ENCODE measurements at places on chromosomes 12 and 14. TPM values are rescaled to one million over a fixed set of nuclear protein-coding genes. Genes with fewer than 3 reads are reported as not detected.

The MGP gene
- 1.8 TPM for total RNA-seq

DNA sequence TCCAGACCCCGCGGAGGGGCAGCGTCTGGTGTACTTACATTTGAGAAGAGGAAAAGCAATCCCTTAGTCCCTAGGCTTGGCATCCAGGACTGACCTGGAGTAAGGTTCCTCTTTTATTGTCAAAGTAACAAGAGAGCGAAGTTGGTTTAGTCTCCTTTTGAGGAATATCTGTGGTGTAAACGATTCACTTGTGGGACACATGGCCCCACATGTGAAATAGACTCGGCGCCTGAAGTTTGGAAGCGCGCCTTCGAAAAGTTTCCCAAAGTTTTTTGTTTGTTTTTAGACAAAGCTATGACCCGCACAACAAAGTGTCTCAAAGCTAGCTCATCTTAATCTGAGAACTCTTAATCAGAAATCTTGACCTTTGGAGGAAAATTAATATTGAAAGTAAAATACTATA lies 744 bp downstream of the STYX start:
- DNase-seq = no peak

The IGF1 gene
- total RNA-seq = not detected

DNA sequence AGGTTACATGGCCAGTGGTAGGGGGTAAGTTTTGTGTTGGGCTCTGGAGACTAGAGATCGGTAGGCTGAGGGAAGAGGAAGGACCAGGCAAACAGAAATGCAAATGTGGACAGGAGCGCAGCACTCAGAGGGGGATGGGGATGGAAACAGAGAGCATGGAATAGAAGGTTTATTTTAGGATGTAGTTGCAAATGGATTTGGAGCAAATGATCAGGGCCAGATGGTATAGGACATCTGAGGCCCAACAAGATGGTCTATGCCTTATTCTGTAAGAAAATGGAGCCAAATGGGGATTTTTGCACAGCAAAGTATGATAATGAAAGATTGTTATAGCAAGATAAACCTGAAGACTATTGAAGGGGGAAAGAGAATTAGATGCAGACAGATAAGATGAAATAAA lies 102.5 kb upstream of the PTPRB start:
- DNase-seq = no peak

DNA sequence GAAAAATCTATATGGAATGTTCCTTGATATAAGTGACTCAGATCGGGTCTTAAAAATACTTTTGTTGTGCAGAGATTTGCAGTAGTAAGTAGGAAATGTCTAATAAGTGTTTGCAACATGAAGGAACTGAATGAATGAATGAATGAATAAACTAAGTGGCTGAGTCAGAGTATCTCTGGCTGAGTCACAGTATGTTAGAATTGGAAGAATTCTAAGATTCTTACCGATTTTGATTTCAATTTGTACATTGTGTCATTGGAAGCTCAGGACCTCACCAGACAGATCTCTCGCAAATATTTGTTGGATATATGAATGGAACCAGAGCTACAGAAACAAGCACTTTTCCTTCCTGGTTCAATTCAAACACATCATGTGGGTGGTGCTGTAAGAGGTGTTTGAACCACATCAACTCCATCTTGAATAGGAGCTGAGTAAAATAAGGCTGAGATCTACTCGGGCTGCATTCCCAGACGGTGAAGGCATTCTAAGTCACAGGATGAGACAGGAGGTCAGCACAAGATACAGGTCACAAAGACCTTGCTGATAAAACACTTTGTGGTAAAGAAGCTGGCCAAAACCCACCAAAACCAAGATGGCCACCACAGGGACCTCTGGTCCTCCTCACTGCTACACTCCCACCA lies 123.9 kb upstream of the FOXN3 start:
- no peak for DNase-seq

The TCTN1 gene
- 5.0 TPM for total RNA-seq

DNA sequence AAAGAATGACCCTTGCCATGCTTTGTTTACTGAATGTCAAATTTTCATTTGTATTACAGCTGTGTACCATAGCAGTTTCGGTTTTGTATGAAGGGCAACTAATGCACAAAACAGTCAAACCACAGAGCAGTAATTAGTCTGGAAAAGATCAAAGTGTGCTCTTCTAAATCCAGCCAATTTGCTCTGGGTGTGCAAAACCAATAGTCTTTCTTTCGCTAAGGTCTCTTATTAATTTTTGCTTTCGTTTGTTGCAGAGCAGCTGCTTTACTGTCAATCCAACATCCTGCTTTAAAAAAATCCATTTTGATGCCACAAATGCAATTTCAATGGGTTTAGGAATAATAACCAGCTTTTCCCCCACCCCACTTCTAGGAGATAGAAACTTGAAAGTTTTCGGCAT lies 114.2 kb downstream of the BRMS1L start:
- no peak for DNase-seq

The CLEC2D gene
- 121 TPM for total RNA-seq

- DNase-seq = no peak
Measured at GRCh38 chr14:100045642-100046344, 19.4 kb upstream of the EVL start.

- DNase-seq = no peak
Measured at GRCh38 chr14:71741241-71741640, 191.0 kb upstream of the RGS6 start.

The DDN gene
- total RNA-seq = 0.30 TPM

DNA sequence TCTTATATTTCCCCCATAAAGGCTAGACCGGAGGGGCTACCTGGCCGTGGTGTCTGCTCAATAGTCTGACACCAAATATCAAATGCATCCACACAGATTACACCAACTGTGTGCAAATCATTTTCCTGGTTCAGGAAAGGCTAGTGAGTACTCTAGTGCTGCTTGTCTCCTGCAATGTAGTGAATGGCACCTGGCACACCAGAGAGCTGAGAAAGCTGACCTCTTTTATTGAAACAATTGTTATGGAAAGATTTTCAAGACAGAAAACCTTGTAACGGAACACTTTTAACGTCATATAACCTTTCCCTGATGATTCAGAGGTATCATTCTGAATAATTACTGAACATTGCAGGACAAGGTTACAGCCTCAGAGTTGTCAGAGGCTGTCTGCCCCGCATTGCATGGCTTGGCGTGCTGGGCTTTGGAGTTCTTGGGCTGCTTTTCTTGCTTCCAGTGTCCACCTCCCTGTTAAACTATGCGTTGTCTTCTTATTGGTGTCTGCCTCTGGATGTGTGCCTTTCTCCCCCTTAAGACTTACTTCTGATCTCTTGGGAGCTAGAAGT lies 40.7 kb upstream of the HDAC7 start:
- no peak for DNase-seq

The NKX2-1 gene
- not detected for total RNA-seq

DNA sequence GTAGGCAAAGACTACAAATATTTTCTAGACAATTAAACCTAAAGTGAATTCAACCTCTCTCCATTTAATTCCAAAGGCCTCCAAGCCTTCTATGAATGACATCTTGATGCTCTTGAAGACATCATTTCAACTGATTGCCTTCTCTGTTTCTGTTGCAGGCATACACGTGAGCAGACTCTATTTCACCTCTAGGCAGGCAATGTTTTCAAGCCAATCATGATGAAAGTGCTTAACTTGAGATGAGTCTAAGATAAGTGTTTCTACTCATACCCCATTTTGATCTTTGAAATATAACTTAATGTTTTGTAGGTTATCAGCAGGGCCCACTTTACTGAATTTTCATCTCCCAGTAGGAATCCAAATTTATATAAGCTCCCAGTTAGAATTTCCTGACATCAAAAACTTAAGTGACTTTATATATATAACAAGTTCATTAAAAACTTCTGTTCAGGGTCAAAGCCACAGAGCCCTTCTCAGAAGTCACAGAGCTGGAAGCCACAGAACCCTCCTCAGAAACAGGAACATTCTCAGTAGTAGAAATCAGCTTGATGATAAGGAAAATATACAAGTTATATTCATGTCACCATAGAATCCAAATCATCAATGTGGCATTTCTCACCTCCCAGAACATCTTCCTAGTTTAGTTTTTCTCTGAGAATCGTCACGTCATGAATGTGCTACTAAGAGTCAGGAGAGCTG lies 108.5 kb downstream of the PHLDA1 start:
- no peak for DNase-seq

GRCh38 chr12:102026728-102027127 lies 35.1 kb downstream of the WASHC3 start:
- DNase-seq = no peak

GRCh38 chr14:100626614-100627013 lies 39.4 kb upstream of the BEGAIN start:
- no peak for DNase-seq

- DNase-seq = no peak
Measured at GRCh38 chr12:81329085-81329484, 251.2 kb downstream of the ACSS3 start.

DNA sequence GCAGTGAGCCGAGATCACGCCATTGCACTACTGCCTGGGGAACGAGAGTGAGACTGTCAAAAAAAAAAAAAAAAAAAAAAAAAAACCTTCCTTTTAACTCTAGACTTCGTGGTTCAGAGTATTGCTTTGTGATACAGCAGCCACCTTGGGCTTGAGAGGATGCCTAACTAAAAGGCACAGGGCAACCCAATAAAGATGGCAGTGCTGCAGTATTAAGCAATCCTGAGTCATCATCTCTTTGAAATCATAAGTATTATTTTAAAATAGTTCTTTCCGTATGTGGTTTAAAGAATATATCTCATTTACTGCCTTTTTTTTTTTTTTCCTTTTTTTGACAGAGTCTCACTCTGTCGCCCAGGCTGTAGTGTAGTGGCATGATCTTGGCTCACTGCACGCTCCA lies 116.1 kb downstream of the PLEKHA5 start:
- no peak for DNase-seq

DNA sequence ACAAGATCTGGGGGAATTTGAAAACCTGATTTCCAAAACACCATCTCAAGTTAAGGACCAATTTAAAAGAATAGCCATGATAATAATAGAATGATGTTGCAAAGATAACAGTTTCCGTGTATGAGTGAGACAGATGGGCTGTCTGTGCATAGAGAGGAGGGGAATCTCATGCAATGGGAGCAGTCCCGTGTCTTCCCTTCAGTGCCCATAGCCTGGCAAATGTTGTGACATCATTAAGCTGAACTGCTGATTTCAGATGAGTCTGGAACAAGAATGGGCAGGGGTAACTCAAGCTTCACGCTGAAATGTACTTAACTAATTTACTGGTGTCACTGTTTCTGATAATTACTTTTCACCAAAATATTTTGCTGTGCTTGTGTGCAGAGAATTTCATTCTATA lies 454.0 kb downstream of the FOXG1 start:
- DNase-seq = no peak

DNA sequence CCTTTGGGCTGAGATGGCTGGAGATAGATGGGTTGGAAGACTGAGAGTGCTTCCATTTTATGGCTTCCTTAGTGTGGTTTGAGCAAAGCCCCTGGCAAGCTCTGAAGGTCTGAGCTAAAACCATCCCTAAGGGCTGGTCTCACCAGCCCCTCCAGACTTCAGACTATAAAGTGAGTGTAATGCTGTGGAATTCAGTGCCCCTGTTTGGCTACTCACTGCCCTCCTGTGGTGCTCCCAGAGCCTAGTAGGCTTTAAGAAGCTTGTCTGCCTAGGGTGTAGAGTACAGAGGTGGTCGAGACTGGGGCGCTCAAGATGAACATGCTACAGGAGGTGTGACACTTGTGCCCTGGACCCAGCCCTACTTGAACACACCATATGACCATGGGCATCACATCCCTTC lies 246.7 kb upstream of the FKBP4 start:
- DNase-seq = no peak

DNA sequence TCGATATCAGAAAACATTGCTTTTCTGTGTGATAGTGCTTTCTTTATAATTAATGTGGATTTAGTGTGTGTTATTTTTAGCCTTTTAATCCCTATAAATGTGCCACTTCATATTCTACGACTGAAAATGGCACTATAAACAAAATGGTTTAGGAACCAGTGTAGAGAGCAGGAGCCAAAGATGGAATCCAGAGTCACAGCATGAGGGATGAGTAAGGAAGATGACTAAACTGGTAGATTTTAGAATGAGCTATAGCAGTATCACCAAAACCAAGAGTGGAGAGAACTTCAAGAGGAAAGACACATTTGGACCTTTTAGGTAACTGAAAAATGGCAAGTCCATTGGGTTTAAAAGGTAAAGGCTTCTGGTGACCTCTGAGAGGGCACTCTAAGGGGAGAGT lies 887.2 kb downstream of the NRXN3 start:
- no peak for DNase-seq

DNA sequence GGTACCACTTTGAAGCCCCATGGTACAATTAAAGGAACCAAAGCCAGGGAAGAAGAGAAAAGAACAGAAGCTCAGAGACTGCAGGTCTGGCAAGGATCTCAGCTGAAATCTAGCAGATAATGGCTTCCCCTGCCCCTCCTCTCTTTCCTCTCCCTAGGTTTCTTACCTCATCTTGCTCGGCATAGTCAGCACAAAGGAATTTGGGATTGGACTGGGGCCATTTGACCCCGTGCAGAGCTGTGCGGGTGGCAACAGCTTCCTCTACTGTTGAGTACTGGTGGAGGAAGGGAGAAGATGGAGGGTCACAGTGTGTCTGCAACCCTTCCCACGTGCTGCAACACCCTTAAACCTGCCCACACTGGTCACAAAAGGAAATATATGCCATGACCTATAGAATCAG lies 4.7 kb upstream of the CDH24 start:
- DNase-seq = no peak

- DNase-seq = no peak
Measured at GRCh38 chr12:80634903-80635302, 72.5 kb upstream of the MYF6 start.

The SIX6 gene
- total RNA-seq = not detected

DNA sequence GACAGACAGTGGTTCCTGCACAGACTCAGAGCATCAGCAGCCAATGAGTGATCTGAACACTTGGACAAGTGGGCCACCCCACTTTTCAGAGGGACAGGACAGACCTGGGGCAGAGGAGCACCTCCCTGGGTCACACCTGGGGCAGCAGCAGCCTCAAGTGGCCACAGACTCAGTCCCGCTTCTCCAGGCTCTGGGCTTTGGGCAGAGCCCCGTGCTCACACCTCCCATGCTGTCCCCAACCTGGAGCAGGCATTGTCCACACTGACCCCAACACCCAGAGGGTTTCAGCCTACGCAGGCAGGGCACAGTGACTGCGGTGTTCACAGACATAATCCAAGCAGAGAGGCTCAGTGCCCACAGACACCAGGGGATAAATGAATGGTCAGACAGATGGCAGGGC lies 135.5 kb upstream of the SFSWAP start:
- no peak for DNase-seq

DNA sequence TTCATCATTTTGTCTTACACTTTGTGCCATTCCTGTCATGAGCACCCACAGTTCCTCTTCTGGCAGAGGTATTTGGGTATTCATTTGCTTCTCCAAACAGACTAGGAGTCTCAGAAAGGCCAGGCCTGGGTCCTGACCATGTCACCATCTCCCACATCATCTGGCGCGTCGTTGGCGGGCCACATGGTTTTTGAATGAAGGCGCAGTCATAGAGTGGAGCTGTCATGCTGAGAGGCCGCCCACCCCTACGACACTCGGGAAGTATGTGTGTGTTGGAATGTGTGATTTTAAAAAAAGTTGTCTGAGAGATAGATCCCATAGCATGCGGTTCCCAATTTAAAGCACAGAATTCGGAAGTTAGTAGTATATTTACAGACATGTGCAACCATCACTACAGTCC lies 15.6 kb upstream of the TTC7B start:
- no peak for DNase-seq
